ENCODE measurements at places on chromosomes 1 and 21. TPM values are rescaled to one million over a fixed set of nuclear protein-coding genes. Genes with fewer than 3 reads are reported as not detected.

The CFHR4 gene
- total RNA-seq = not detected

The OR2W3 gene
- total RNA-seq = not detected

The S100A11 gene
- 29.1 TPM for total RNA-seq

The AXDND1 gene
- total RNA-seq = 0.43 TPM

The MEX3A gene
- total RNA-seq = 1.2 TPM

The NCMAP gene
- total RNA-seq = not detected

The ASCL5 gene
- total RNA-seq = not detected

Measured in bronchial smooth muscle cell (primary cell).